ENCODE measurements at places on chromosomes 2 and 18.
A peak's percentile ranks its signal among the peaks of the same experiment; 100 is the strongest.

DNA sequence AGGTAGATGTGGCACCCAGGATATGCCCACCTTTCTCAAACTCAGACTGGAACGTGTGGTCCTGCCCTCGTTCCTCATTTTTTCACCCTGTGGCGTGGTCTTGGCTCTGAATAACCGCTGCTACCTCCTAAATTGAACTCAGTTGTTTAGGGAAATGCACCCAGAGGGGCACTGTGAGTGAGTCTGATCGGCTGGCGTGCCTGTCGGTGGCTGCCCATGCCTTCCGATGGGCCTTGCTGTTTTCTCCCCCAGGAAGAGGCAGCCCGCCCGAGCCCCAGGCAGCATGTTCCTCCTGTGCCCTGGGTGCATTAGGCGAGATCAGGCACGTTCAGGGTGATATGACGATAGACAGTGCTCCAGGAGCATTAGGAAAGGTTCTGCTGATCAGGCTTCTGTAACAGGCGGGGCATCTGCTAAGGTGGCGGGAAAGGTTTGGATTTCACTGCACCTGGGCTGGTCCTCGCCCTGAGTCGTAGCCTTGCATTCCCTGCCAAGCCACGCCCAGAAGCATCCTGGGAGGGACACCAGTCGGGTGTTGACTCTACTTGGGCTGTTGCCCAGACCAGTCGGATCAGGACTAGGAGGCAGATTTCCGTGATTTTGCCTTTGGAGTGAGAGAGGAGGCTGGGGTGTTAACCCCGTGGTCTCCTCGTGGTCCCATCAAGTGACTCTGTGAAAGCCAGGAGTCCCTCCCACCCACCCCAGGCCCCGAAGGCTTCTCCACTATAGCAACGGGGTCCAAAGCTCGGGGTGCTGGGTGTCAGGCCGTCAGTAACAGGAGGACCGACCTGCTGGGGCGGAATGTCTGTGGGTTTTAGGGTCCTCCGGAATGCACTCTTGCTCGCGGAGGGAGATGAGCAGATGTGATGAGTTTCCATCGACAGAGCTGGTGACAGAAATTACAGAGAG is 75.1 kb downstream of the SH3BP4 start:
- DNase-seq, result peak; percentile 87

GRCh38 chr2:238988105-238988504 is 140.2 kb downstream of the TWIST2 start:
- no peak for DNase-seq

DNA sequence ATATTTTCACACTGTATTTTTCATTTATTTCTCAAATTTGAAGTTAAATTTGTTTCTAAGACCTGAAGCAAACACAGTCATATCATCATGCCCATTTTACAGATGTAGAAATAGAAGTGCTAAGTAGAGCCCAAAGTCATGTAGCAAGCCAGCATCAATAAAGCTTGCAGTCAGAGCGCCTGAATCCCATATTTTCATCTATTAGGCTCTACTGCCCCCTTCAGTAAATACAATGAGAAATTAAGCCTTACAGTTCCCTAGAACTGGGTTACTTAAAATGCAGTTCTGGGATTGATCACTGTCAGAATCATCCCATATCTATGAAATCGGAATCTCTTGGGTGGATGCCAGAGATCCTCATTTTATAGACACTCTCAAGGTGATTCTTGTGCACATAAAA is 419.9 kb downstream of the TGIF1 start:
- no peak for DNase-seq

DNA sequence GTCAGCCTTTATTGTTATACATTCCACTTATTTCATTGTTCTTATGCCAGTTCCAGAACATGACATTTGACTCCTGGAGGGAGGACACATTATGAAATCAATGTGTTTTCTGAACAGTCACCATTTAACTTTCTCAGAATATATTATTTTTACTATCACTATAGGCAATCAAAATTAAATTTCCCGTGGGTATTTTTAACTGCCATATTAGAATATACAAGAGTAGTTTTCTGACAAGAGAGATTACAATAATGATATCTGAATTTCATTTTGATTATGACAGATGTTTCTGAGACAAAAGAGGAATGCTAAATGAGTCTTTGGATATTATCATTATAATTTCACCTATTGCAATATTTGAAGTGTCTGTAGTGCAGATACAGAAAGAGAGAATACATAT is 64.4 kb upstream of the FSIP2 start:
- no peak for DNase-seq

DNA sequence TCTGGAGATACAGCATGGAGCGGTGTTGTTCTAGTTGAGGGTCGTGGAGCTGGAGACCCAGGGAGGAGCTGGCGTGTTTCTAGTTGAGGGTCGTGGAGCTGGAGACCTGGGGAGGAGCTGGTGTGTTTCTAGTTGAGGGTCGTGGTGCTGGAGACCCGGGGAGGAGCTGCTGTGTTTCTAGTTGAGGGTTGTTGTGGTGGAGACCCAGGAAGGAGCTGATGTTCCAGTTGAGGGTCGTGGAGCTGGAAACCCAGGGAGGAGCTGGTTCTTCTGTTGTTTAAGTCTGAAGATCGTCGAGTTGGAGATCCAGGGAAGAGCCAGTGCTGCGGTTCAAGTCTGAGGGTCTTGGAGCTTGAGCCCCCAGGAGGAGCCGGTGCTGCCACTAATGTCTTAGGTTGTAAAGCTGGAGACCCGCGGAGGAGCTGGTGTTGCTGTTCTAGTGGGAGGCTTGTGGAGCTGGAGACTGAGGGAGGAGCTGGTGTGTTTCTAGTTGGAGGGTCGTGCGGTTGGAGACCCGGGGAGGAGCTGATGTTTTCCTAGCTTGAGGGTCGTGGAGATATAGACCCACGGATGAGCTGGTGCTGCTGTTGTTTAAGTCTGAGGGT is 155.3 kb downstream of the RTP5 start:
- DNase-seq, result peak; percentile 34

- no peak for DNase-seq
Observed at GRCh38 chr2:213247566-213247965, 36.7 kb upstream of the SPAG16 start.

- peak; percentile 65 for DNase-seq
Observed at GRCh38 chr2:109614715-109615636, 812 bp downstream of the SOWAHC start.

GRCh38 chr2:230723363-230723762 is 10.7 kb downstream of the CAB39 start:
- DNase-seq, result no peak

DNA sequence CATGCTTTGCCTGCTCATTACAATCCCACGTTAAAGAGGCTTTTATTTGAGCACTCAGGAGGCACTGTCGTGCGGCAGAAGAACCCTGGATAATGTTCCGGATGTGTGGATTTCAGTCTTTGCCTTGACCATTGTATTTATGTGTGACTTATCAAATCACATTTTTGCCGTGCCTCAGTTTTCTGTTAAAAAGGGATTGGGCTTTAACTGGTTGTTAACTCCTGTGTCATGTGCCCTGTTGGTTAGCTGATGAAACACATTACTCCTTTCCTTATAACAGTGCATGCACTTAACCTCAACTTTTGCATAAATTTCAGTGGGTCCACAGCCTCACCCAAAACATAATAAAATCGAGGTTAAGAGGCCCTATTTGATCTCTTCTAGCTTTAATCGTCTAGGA is 52.7 kb downstream of the NAB1 start:
- no peak for DNase-seq

DNA sequence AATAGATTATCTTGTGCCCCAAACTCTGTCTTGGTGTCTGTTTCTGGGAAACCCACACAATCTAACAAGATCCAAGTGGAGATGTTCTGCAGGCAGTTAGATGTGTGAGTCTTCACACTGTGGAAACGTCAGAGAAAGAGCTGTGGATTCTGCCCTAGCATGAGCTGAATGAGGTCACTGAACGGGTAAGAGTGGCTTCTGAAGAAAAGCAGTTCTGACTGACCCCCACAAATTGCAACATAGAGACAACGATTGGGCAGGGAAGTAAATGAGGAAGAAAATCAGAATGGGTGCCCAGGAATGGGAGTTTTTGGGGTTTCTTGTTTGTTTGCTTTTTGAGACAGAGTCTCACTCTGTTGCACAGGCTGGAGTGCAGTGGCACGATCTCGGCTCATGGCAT is 12.9 kb upstream of the RPL37A start:
- no peak for DNase-seq

- DNase-seq, result no peak
Observed at GRCh38 chr2:205822579-205822978, 140.3 kb downstream of the NRP2 start.

DNA sequence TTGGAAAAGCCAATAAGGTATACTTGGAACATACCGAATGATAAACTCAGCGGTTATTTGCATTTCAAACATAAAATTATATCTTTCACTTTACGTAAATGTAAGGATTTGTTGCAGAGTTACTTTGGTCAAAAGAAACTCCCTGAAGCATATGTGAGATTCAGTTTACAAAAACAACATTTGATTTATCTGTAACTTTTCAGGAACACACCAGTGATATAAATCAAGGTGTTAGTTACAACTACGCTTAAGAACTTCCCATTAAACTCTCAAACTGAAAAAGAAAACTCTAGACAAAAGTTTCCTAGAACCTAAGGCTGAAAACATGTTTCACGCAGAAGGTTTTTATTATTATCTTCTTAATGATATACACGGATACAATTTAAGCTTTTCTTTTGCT is 110.6 kb upstream of the MEIS1 start:
- no peak for DNase-seq

DNA sequence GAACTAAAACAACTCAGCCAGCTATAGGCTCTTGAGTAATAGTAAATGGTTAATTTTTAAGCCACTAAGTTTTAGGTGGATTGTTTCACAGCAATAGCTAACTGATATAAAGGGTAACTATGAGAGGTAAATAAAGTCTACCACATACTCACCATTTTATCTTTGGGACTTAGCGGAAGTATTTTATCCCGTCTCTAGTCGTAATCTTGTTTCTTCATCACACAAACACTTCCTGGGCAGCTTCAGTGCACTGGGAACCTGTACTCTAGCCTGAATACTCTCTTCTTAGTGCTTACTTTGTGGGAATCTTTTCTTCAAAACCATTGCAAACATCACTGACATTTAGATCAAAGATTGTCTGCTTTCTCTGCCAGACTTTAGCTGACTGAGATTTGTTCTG is 360.5 kb downstream of the EPHA4 start:
- DNase-seq, result no peak

DNA sequence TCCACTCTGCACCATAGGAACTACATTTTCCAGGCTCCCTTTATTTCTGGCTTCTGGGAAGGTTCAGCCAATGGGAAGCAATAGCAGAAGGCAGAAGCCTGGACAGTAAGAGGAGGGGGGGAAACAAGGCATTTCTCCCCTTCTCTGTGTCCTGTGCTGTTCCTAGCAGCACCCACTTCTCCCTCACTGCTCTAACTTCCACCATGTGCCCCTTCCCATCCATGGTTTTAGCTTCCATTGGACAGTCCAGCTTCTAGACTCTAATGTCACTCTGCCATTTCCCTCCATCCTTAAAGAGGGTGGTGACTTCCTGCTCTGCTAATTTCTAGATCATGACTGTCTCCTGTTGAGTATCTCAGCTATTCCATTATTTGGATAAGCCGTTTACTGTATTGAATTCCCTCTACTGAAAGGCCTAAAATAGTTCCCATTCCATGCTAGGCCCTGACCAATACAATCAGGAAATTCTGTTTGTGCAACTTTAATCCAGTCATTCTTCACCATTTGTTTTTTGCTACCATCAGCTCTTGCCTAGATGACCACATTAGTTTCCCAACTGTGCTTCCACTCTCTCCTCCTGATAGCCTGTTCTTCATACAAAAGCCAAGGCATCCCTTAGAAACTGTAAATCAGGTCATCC is 20.8 kb upstream of the LYPD1 start:
- DNase-seq, result no peak

DNA sequence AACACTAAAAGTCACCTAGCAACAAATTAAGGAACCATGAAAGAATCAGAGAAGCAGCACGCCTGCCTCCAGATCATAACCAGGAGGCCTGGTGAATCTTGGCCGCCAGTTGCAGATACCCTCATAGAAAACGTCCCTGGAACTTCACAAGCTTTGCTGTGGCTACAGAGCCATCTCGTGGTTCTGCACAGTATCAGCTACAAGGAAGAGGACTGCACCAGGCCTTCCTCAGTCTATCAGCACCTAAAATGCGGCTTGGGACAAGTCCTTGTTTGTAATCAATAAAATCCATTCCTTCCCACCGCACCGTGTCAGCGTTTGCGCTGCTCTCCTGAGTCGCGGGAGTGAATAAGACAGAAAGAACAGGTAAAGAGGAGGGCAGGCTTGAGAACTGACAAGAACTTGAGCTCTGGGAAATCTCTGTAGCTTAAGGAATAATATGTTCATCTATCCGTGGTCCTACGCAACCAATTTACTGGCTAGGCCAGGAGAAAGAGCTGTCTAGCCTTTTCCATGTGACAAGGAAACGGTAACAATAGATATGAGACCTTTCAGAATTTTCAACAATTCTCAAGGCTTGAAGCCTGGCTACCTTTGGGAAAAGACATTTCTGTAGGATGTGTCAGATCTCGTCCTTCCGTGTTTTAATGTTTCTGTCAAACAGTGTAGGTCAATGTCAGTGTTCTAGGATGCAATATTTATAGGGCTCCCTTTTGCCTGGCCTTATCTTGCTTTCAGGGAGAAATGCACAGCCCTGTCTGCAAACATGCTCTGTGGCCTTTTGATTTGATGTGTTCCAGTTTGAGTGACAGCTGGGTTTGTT is 128.5 kb upstream of the RAB12 start:
- DNase-seq, result no peak

GRCh38 chr2:26409785-26410184 is 8.1 kb downstream of the DRC1 start:
- no peak for DNase-seq

Measured in Peyer's patch (tissue), 4 donors.